ENCODE measurements at places on chromosomes 16 and 17.
A peak's percentile ranks its signal among the peaks of the same experiment; 100 is the strongest.

DNA sequence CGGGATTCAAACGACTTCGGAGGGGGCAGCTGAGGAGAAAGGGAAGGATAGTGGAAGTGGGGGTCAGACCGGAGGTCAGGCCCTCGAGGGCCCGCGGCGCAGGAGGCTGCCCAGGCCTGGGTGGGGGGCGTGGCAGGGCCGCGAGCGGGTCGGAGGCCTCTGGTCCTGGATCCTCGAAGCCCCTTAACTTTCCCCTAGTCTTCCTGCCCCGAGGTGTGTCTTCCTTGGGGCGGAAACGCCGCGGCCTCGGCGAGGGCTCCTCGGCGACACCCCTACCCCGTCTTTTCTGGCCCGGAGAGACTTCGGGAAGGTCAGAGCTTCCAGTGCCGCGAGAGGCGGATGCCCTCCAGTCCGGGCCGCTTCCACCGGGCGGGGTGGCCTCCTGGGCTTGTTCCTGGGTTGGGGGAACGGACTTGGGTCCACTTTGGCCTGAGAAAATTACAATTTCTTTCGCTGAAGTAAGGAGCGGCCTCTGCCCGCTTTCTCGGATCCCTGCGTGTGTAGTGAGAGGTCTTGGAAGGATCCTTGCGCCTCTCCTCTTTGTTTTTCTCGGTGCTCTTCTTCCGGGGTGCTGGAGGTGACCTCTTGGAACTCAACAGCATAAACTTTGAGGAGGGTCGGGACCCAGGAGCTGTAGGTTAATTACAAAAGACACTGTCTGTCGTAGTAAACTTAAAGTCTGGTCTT lies 491 bp downstream of the IST1 start:
- peak overlapping the region; percentile 67 for H3K4me3 ChIP-seq
- peaks cover 40% of the 10 kb centered on the region for H3K4me1 ChIP-seq
- H3K27me3 ChIP-seq = no peaks in the 10 kb centered on the region

GRCh38 chr17:33689725-33690124 lies 396.6 kb upstream of the ASIC2 start:
- H3K4me1 ChIP-seq = no peaks in the 10 kb centered on the region
- no peak overlapping the region for H3K27ac ChIP-seq
- H3K4me3 ChIP-seq = no peak overlapping the region

DNA sequence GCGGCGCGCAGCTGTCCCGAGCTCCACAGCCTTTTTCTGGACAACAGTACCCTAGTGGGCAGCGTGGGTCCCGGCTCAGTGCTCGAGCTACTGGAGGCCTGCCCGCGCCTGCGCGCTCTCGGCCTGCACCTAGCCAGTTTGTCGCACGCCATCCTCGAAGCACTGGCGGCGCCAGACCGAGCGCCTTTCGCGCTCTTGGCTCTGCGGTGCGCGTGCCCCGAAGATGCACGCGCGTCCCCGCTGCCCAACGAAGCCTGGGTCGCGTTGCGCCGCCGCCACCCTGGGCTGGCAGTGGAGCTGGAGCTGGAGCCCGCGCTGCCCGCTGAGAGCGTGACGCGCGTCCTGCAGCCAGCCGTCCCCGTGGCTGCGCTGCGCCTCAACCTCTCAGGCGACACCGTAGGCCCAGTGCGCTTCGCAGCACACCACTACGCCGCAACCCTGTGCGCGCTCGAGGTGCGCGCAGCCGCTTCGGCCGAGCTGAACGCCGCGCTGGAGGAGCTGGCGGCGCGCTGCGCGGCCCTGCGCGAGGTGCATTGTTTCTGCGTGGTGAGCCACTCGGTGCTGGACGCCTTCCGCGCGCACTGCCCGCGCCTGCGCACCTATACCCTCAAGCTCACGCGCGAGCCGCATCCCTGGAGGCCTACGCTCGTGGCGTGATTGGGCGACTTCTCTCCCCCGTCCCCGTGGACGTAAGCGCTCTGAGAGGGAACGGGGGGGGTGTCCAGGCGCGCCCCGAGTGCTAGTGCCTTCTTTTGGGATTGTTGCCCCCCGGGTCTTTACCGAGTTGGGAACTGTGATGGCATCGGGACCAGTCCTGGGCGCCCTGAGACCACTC lies 1.2 kb upstream of the HSF4 start:
- peaks cover 50% of the 10 kb centered on the region for H3K4me1 ChIP-seq
- peak overlapping the region; percentile 45 for H3K4me3 ChIP-seq
- no peak for DNase-seq
- peaks cover 9% of the 10 kb centered on the region for H3K27me3 ChIP-seq
- no peak overlapping the region for H3K27ac ChIP-seq
- H3K36me3 ChIP-seq = no peaks in the 10 kb centered on the region

GRCh38 chr17:45289301-45290268 lies 27.2 kb downstream of the MAP3K14 start:
- peaks cover 64% of the 10 kb centered on the region for H3K4me1 ChIP-seq
- H3K27me3 ChIP-seq = no peaks in the 10 kb centered on the region
- no peak overlapping the region for H3K4me3 ChIP-seq
- DNase-seq = peak; percentile 75
- peak overlapping the region; percentile 66 for H3K27ac ChIP-seq

GRCh38 chr16:15518381-15519351 lies 84.3 kb downstream of the BMERB1 start:
- peaks cover 41% of the 10 kb centered on the region for H3K4me1 ChIP-seq
- H3K27ac ChIP-seq = peak overlapping the region; percentile 44
- no peaks in the 10 kb centered on the region for H3K27me3 ChIP-seq
- no peak for DNase-seq

DNA sequence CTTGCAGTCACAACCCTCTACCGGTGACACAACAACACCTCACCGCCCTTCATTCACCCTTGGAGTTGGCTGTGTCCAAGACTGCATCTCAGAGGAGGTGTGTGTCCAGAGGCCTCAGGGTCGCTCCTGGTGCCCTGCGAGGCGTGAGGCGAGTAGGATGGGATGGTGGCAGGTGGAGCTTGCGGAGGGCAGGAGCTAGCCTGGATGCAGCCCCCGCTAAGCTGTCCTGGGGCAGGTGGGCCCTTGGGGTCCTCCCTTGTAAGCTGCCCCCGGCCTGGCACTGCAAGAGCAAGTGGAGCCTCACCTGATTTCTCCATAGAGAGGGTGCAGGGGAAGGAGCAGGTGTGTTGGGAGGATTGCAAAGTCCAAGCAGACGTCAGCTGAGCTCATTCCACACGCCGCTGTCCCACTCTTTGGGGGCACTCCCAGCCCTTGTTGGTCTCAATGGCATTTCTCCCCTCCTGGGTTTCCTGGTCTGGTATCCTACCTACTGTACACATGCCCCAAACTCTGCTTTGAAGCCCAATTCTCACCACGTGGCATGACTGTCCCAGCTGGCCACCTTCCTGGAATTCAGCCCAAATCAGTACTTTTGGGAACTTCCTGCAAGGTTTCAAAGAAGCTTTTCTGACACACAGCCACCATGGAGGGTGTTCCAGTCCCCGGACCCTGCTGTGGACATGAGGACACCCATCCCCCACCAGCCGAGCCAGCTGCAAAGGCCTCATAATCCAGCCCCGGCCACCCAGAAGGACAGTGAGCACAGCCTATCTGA lies 18.1 kb upstream of the ICAM2 start:
- no peaks in the 10 kb centered on the region for H3K27me3 ChIP-seq
- no peak for DNase-seq
- no peaks in the 10 kb centered on the region for H3K4me1 ChIP-seq
